ENCODE measurements at places on chromosomes 4 and X.

DNA sequence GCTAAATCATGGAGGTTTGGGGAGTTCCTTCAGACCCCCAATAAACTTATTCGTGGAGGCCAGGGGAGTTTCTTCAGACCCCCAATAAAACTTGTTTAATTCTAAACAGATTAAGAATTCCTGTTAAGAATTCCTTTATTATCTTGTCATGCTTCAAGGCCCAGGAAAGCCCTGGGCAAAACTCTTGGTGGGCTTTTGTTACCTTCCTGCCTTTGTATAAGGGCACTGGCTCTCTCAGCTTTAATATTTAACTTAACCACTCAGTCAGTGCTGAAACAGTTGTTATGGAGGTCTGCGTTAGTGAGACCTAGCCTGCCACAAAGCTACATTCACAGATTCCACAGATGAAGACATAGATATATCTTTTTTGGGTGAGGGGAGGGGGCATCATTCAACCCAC, 29.0 kb upstream of the LGI2 start:
- DNase-seq: no peak

DNA sequence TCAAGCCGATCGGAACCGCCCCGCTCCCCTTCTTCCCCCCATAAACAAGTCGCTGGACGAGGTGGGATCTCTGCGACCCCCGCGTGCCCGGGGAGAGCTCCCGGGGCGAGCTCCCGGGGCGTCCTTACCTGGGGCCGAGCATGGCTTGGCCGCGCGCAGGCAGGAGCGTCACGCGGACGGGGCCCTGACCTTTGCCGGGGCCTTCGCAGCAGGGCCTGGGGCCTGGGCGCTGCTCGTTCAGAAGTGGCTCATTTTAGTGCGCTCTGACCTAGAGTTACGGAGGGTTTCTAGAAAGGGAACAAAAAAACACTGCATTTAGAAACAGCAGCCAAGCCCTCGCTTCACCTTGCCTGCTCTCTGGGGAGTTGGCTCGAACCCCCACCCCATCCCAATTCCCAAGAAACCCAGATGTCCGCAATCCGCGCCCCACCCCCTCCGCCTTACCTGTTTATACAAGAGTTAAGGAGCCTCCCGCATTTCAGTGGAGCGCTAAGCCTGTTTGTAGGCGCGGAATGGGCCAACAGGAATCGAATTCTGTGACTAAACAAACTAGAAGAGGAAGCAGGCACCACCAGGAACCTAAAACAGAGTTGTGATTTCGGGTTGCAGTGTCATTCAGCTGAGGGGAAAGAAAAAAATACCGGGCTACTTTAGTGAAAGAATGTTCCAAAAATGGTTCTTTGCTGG, 814 bp upstream of the RBM47 start:
- no peak for DNase-seq

DNA sequence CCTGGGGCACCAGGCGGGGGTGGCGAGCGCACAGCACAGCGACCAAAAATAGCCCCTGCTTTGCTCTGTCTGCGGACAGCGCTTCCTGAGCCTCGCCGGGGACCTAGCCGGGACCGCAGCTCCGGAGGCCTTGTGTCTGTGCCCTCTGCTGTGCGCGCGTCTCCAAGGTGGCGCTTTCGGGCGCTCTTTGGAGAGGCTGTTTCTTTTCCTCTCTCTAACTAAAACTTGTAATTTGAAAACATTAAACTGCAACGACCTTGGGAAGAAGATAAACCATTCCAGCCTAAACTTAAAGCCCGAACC, 3.4 kb downstream of the ARX start:
- no peak for DNase-seq

GRCh38 chr4:10971800-10972401, 287.3 kb upstream of the CLNK start:
- DNase-seq: no peak

GRCh38 chr4:106604319-106605051, 235.9 kb upstream of the GIMD1 start:
- DNase-seq: no peak

DNA sequence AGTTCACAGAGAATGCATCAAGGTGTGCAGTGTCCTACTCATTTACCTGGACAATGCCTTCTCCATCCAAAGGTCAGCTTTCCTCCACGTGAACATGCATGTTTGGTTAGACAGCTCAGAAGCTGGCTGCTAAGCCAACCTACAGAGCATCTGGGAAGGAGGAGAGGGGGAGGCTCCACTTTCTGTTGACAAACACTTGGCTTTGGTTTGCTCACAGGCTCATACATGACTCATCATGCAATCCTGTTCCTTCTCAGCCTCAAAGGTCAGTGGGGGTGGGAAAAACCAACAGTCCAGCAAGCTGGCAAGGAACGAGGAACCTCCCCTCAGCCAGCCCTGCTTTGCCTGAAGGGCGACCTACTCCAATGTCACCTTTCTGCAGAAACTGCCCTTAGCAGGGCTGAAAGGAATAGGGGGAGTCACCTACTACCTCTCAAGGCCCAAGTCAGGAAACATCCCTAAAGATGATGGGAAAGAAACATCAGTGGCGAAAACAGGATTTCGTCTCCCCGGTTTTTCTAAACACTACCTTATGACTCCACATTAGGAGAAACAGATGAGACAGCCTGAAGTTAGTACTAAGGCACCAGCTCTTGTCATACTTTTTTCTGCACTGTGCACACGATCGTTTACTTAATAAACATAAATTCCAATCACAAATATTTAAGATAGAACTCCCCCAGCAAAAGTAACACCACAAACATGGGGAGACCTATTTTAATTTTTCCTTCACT, 37.9 kb downstream of the RELL1 start:
- no peak for DNase-seq

DNA sequence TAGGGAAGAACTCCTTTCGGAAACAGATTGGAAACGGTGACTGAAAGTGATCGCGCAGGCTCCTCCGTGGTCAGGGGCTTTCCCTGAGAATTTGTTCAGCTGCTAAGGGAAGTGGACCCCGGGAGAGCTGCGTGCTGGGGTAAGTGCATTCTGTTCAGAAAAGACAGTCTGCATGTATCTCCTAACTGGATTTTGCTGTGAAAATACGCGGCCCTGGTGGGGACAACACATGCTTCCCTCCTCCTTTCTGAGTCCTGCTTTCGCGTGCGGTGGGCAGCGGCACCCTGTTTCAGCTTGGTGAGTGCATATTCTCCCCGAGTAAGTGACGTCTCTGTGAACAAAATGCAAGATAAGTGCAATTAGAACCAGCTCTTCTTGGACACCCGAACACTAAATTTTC, 195.6 kb downstream of the STIM2 start:
- DNase-seq: no peak

DNA sequence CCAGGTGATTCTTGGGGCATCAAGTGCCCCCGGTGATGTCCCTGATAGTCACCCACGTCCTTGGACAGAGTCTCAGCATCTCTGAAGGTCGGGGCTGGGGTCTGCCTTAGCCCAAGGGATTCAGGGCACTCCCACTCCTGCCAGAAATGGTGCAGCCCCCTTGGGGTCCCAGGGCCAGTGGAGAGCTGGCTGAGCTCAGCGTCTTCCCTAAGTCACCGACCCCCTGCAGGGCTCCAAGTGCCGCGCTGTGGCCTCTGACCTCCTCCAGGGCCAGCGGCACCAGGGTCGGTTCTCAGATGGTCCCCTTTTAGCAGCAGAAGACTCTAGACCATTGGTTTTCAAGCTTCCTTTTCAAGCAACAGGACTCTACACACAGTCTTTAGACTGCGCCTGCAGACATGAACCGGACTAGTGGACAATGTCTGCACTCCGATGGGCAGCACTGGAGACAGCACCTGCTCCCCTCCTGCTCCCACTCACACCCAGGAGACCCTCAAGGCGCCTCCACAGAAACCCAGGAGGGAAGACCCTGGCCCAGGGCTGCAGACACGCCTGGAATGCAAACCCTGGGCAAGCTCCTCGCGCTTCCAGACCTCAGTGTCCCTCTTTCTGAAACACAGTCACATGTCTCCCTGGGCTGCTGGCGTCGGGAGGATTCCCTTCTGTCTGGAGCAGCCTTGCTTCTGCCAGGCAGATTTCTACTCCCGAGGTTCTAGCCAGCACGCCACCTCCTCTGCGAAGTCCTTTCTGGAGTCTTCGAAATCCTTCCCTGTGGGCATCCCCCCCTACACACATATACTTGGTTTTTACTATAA, 53.9 kb downstream of the ABLIM2 start:
- no peak for DNase-seq

DNA sequence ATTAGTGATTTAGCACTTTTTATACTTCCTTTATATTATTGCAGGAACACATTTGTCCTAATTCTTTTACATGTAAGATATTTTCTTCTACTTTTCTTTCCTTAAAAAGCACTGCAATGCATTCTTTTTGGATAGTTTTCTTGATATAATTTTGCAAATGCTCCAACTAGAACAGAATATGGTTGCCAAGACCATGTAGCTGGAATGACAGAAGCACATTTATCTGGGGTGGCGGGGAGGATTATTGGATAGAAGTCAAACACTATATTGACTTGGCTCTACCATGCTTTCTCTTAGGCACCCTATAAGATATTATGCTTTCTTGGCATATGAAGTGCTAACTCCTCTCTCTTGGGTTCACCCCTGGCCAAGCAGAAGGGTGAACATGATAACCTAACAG, 983.5 kb downstream of the FAT4 start:
- no peak for DNase-seq

- DNase-seq: no peak
Measured at GRCh38 chr4:1539859-1540600, 133.8 kb upstream of the NKX1-1 start.

- no peak for DNase-seq
Measured at GRCh38 chrX:54292755-54293154, 65.1 kb downstream of the WNK3 start.

DNA sequence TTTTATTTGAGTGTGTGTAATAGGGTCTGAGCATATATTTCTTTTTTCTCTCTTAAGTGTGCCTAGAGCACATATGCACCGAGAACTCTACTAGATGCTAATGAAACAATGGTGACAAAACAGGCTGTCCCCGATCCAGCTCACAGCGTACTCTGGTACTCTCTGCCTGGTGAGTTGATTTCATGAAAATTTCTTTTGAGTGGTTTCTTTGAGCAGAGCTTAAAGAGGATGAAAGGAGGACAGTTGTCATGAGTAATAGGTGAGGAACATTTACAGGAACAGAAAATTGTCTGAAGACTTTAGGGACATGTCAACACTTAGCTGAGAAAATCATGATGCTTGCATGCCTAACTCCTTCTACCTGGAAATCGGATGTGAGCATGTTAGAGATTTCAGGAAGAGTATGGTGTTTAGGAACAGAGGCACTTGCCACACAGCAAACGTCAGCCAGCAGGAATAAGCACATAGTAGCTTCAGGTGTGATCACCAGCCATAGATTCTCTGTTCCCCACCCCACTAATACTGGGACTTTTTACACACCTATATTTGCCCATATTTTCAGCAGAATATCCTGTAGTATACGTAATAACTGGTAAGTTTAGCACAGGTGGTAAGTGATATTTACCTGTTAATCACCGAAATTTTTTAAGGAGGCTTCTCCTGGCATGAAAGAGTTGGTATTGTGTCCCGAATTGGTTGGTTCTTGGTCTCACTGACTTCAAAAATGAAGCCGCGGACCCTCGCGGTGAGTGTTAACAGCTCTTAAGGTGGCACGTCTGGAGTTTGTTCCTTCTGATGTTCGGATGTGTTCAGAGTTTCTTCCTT, 111.1 kb downstream of the ZNF330 start:
- DNase-seq: no peak

- DNase-seq: no peak
Measured at GRCh38 chr4:44638091-44638490, 13.3 kb downstream of the YIPF7 start.

- no peak for DNase-seq
Measured at GRCh38 chr4:55517526-55518229, 29.0 kb downstream of the CLOCK start.

- DNase-seq: no peak
Measured at GRCh38 chr4:189785257-189785656, 155.4 kb upstream of the FRG1 start.

GRCh38 chrX:118211891-118212816, 95.5 kb upstream of the KLHL13 start:
- DNase-seq: no peak

- peak; percentile 3 for DNase-seq
Measured at GRCh38 chrX:103175944-103176753, 38.8 kb upstream of the BEX4 start.

DNA sequence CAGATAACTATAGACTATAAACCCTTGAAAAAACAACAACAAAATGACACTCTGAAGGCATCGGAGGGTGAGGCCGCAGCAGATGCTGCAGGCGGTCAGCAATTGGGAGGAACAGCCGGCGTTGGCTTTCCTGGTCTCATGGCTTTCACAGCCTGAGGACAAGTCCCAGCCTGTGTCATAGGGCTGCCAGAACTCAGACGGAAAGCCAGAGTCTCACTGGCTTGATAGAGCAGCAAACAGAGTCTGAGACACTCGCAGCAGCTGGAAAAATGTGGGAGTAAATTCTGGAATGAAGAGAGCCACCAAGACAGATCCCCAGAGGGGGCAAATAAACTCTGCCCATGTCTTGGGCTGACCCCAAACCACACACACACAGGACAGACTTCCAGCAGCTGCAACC, 86.3 kb downstream of the PPP2R2C start:
- no peak for DNase-seq

DNA sequence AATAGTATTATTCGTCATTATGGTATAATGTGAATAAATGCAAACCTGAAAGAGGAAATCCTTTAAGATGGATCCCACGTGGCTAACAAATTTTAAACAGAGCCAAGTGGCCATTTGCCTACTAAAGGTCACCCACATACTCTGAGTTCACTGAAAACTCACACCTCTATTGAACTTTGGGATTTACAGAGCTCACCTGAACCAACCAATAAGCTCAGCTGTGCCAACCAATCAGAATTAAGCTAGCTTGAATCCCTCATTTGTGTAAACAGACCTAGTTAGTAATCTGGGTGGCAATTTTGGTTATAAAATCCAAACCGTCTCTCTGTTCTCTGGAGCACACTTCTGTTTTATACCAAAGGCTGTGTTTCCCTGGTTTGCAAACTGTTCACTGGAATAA, 5.4 kb upstream of the NUDT9 start:
- DNase-seq: no peak

- DNase-seq: no peak
Measured at GRCh38 chr4:179007755-179008154, 1565.5 kb upstream of the AGA start.

DNA sequence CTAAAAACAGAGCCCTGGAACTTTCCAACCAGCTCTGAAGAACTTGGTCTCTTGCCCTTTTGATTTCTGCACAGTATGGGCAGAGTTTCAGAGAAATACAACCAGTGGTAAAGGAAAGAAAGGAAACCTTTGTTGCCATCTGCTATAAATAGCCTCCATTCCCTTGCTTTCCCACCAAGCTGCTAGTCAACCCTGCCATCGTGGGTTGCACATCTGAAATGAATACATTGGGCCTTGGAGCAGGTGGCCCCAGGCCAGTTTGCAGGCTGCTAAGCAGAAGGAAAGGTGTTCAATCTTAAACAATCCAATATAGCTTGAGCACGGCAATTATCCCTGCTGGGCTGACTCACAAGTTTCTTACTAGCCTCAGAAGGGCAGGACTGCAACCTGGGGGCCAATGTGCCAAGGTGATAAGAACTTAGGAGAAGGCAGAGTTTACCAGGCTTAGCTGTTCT, 142.5 kb downstream of the PPARGC1A start:
- DNase-seq: no peak

Measured in NCI-H1930 (cell line).